Sigmoid colon (tissue), 7 donors: ENCODE measurements at places on chromosomes 11 and 22.

DNA sequence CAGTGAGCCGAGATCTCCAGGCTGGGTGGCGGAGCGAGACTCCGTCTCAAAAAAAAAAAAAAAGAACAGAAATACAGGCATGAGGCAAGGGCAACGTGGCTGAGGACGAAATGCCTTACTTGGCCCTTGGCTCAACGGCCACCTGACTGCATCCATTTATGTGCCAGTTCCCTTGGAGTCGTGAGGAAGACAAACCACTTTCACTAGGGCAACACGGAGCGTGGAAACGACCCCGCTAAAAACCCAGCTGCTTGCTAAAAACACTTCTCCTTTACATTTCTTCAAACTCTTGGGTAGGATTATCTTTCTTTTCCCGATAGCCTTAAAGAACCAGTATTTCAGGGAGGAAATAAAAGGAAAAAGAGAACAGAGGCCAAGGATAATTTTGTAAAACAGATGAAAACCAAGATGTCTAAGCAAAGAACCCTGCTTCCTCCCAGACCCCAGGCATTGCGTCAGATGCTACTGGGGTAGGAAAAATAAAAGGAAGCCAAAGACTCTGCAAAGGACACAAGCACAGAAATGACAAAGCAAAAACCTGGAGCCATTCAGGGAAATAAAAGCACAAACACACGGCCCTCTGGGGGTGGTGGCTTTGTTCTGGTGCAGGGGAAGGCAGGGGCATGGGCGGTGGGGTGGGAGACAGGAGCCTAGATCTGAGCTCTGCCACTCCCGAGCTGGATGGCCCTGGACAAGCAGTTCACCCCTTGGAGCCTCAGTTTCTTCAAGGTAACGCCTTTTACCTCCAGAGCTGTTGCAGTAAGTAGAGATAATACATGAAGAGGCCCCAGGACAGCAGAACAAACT is 37.0 kb downstream of the PC start:
- H3K4me3 ChIP-seq = no peak overlapping the region
- H3K36me3 ChIP-seq = no peaks in the 10 kb centered on the region
- H3K27me3 ChIP-seq = no peaks in the 10 kb centered on the region
- H3K27ac ChIP-seq = no peak overlapping the region
- no peak for DNase-seq
- H3K4me1 ChIP-seq = no peaks in the 10 kb centered on the region

DNA sequence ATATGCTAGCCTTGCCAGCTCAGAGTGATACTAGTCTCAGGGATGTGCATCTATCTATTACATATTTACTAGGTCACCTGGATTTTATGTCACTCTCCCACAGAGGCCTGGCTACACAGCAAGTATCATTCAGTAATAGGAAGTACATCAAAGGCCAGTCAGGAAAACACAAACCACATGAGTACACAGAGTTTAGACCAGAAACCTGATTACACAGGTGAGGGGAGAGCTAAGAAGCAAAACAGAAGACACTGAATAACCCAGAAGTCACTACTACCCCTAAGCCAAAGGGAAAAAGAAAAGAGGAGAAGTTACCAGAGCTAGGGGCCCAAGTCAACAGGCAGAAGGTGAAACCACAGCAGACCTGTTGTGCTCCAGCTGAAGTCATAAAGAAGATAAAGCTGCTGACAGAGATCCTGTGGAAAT is 13.3 kb downstream of the LPXN start:
- H3K27me3 ChIP-seq = no peaks in the 10 kb centered on the region
- no peaks in the 10 kb centered on the region for H3K4me1 ChIP-seq
- H3K36me3 ChIP-seq = peaks cover 5% of the 10 kb centered on the region
- H3K27ac ChIP-seq = no peak overlapping the region
- no peak overlapping the region for H3K4me3 ChIP-seq
- no peak for DNase-seq

DNA sequence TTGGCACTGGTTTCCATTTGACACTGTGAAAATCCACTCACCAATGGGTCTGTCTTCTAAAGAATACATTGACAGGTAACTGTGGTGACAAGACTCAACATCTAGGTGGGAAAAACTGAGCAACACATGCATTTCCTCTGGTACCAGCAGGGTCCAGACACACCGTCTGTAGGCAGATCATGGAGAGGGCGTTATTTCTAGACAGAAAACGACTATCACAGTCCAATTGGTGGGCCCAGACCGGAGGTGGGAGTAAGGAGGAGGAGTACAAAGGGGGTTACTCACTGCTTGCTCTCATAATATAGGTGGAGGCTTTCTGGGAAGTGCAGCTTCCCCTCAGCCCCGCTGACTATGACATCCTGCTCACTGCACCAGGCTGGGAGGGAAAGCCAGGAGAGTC is 9.9 kb downstream of the OVCH2 start:
- no peak overlapping the region for H3K4me3 ChIP-seq
- H3K4me1 ChIP-seq = no peaks in the 10 kb centered on the region
- peaks cover 12% of the 10 kb centered on the region for H3K27me3 ChIP-seq
- H3K27ac ChIP-seq = no peak overlapping the region
- no peaks in the 10 kb centered on the region for H3K36me3 ChIP-seq

DNA sequence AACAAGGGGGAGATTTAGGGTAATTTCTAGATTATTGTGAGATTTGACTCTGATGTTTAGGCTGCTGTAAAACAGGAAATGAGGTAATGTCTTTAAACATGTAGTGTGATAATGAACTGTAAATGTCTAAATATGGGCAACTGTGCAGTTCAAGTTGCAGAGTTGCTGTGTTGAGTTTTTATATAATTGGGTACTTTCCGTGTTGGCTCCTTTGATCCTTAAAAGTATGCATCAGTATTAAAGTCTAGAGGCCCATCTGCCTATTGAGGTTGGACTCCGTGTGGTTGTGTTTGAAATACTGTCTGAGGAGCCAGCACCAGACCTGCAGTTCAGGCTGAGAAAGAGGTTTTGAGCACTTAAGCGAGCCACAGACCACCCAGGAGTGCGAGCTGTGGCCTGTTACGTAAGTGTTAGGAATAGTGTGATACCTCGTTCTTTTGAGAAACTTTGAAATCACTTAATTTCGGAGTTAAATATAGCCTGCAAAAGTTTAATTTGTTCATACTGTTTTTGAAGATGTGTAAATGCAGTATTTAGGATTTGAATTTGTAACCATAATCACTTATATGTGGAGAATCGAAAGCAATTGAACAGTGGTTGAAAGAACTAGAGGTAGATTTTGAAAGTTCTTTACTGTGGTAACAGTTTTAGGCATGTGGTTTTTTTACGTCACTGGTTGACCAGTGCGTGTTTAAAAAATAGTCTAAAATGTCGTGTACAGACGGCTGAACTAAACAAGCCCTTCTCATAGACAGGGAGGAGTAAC is 9.0 kb downstream of the FAM118A start:
- peak overlapping the region; percentile 92 for H3K27ac ChIP-seq
- no peak for DNase-seq
- no peaks in the 10 kb centered on the region for H3K4me1 ChIP-seq
- no peak overlapping the region for H3K4me3 ChIP-seq
- no peaks in the 10 kb centered on the region for H3K27me3 ChIP-seq

- no peaks in the 10 kb centered on the region for H3K27me3 ChIP-seq
- DNase-seq = peak; percentile 54
- H3K4me1 ChIP-seq = peaks cover 63% of the 10 kb centered on the region
- H3K36me3 ChIP-seq = no peaks in the 10 kb centered on the region
Measured at GRCh38 chr11:44631831-44632230, 66.4 kb downstream of the CD82 start.

DNA sequence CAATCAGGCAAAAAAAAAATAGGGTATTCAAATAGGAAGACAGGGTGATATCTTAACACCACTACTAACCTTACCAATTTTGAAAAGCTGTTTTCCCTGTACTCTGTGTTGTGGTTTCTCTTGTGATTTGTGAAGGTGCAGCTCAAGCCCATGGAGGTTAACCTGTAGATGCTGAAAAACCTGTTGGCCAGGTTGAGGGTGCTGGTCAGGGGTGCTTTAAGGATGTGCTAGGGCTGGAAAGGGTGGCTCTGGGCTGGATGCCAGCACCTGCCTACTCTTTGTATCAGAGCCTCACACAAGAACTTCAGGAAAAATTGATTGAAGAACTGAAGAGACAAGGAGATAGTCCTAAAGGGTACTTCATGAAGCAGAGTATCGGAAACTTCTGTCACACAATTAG is 18.3 kb upstream of the OR5M8 start:
- no peaks in the 10 kb centered on the region for H3K27me3 ChIP-seq
- no peak overlapping the region for H3K4me3 ChIP-seq
- DNase-seq = no peak

DNA sequence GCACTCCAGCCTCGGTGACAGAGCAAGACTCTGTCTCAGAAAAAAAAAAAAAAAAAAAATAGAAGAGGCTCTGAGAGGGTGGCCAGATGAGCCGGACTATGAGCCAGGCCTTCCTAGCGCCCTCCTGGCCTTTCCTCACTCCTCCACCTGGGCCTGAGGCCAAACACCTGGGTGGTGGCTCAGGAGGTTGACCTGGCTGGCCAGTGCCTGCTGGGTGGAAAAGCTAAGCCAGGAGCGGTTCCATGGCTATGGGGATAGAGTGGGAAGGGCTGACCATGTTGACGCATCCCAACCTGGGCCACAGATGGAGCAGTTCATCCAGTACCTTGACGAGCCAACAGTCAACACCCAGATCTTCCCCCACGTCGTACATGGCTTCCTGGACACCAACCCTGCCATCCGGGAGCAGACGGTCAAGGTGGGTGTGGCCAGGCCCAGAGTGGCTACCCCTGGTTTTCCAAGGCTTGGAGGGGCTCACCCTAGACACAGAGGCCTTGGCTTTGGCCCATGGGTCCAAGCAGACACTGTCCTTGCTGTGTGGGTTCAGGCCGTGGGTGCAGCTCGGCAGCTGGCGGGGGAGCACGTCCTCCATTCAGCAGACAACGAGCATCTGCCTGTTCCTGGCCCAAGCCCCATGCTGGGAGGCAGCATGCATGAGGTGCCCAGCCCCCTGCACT is 7.6 kb downstream of the SCYL1 start:
- peaks cover 38% of the 10 kb centered on the region for H3K36me3 ChIP-seq
- H3K4me3 ChIP-seq = no peak overlapping the region
- no peaks in the 10 kb centered on the region for H3K27me3 ChIP-seq
- H3K27ac ChIP-seq = no peak overlapping the region

- H3K36me3 ChIP-seq = peaks cover 7% of the 10 kb centered on the region
- no peak overlapping the region for H3K4me3 ChIP-seq
- H3K27ac ChIP-seq = no peak overlapping the region
- no peaks in the 10 kb centered on the region for H3K4me1 ChIP-seq
Measured at GRCh38 chr11:255176-255575, 18.4 kb downstream of the PSMD13 start.
